ENCODE measurements at places on chromosomes 16 and 17. TPM values are rescaled to one million over a fixed set of nuclear protein-coding genes. Genes with fewer than 3 reads are reported as not detected.

WRAP53 gene
- 18.6 TPM for total RNA-seq

DNA sequence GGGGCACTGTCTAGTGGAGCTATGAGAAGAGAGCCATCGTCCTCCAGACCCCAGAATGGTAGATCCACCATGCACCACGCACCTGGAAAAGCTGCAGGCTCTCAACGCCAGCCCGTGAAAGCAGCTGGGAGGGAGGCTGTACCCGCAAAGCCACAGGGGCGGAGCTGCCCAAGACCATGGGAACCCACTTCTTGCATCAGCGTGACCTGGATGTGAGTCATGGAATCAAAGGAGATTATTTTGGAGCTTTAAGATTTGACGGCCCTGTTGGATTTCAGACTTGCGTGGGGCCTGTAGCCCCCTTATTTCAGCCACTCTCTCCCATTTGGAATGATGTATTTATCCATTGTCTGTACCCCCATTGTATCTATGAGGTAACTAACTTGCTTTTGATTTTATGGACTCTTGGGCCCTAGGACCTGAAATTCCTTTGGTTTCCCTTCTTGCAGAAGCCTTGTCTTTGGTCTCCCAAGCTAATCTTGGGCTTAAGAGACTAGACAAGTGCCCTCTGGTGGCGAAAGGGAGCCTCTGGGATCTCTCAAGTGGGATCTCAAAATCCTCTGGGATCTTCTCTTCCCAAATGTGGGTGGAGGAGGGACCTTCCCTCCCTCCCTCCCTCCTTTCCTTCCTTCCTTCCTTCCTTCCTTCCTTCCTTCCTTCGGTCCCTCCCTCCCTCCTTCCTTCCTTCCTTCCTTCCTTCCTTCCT is 58.2 kb upstream of the HAPSTR1 start:
- DNase-seq = no peak

DNA sequence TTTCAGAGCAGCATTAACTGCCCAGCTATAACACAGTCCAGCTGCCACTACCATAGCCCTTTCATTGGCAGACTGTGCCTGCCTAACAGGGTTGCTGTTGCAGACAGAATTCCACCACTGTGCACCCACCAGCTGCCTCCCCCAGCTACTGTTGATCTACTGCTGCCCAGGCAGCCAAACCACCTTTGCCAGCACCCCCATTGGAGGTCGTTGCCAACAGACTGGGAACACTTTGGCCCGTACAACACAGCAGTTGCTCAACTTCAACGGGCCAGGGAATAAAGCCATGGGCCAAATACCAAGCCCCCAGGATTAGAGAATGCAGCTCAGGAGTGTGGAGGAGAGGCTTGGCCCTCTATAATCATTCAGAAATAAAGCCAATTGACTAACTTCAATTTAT is 473.6 kb downstream of the CDH11 start:
- DNase-seq = no peak

DNA sequence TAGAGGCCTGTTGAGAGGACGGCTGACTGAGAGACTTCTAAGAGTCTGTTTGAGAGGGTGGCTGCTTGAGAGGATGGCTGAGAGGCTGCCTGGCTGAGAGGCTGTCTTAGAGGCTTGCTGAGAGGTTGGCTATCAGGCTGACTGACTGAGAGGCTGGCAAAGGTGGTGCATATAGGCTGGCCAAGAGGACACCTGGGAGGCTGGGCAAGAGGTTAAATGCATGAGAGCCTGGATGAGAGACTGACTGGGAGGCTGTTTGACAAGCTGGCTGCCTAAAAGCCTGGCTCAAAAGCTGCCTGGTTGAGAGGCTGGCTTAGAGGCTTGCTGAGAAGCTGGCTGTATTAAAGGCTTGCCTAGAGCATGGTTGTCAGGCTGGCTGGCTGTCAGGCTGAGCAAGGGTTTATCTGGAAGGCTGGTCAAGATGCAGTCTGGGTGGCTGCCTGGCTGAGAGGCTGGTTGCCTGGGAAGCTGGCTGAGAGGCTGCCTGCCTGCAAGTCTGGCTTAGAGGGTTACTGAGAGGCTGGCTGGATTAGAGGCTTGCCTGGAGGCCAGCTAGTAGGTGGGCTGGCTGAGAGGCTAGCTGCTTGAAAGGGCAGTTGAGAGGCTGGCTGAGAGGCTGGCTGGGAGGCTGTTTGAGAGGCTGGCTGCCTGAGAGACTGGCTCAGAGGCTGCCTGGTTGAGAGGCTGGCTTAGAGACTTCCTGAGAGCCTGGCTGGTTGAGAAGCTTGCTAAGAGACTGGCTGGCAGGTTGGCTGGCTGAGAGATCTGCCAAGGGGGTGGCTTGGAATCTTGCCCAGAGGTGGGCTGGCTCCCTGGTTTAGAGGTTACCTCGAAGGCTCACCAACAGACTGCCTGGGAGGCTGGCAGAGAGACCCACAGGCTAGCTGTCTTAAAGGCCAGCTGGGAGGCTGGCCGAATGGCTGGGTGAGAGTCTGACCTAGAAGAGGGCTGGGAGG is 38.3 kb upstream of the ACSM2B start:
- no peak for DNase-seq

GRCh38 chr17:42358434-42358833 is 29.8 kb downstream of the STAT3 start:
- no peak for DNase-seq
